Fibroblast of skin of left biceps (primary cell): ENCODE measurements at places on chromosomes 1 and 21.
A peak's percentile ranks its signal among the peaks of the same experiment; 100 is the strongest.

DNA sequence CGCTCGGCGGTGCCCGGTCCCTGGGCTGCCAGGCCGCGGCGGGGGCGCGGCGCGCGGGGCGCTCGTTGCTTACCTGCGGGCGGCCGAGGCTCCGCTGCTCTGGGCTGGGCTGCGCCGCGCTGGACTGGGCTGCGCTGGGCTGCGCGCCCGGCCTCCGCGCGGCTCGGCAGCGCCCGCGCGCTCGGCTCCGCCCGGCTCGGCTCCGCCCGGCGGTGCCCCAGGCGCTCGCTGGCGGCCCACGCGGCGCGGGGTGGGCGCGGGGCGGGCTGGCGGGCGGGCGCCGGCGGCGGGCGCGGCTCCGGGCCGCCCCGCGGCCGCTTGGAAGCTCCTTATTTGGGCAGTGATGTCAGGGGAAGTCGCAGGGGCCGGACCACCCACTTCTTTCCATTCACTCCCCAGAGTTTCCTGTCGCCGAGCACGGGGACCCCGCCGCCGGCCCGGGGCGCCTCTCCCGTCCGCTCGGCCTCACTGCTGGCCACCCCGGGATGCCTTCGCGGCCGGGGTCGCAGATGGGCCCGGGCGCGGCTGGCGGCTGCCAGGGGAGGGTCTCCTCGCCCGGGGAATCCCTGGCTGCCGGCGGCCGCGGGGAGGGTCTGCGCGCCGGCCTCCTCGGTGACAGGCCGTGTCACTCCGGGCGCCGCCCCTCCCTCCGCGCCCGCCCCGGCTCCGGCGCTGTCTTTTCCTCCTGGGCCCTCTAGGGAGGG, 177.7 kb upstream of the EDN2 start:
- DNase-seq = peak; percentile 59

GRCh38 chr1:38466487-38466886, 393.1 kb downstream of the RRAGC start:
- DNase-seq = no peak

DNA sequence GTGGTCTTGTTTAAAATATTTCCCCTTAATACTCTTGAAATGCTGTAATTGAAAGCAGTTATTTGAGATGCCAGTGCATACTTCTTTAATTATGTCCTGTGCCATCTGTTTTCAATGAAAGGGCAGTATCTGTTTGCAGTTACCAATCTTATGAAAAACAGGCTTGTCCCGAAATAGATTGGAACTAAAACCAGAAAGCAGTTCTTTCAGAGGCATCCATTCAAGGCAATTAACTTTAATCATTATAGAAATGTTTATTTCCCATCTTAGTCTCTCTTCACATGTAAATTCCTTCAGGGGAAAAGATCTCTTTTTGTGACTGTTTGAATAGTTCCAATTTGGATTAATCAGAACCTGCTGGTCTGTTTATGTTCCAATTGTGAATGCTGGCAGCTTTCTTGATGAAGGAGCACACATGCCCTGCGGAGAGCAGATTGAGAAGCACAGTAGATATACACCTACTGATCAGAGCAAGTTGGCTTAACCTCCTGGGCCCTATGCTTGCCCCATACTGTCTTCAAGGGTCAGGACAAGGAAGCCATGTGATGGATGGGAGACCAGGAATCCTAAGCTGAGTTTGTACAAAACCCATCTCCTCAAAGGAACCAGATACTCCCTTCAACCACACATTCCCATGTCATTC, 41.6 kb upstream of the MROH9 start:
- peak; percentile 49 for DNase-seq

- no peak for DNase-seq
Measured at GRCh38 chr21:35178827-35179226, 129.7 kb upstream of the RUNX1 start.

DNA sequence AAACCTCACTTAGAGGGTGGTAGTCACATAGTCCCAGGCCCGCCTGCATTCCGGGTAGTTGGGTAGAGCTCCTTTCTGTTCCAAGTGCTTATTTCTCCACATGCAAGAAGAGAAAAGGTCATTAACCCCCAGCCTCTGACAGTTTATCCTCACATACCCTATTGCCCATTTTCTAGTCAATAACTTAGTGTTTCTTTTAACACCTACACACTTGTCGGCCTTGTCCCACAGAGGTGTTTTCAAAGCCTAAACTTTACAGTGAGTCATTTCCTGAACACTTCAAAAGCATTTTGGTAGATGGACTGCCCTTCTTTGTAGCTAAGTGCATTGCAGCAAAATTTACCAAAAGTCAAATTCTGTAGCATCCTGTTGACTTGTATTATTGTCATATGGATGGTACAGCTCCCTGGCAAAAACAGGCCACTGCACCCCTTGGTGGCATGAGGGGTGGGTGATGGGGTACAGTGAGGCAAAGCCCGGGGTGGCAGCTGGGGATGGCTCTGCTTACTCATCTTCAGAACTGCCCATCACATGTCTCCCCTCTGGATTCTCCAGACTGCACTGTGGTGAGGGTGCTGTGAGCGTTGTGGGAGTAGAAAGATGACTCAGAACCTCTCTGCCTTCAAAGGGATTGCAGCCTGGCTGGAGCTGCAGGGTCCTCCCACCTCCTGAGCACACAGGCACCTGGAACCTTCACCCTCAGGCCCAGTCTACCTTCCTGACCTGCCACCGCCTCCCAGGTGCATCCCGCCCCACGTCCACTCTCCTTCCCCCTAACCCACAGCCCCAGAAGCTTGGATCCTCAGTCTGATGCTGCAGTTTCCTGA, 45.8 kb upstream of the DMRTB1 start:
- DNase-seq = peak; percentile 10

DNA sequence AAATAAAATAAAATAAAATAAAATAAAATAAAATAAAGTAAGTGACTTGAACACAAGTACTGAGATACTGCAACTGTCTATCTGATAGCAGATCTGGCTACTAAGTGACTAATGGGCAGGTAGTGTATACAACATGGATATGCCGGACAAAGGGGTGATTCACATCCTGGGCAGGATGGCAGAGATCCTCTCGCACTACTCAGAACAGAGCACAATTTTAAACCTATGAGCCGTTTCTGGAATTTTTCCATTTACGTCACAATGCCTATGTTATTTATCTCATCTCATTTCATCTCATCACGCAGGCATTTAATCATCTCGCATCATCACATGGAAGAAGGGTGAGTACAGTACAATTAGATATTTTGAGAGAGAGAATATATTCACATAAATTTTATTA, 233.3 kb upstream of the COA6 start:
- no peak for DNase-seq

DNA sequence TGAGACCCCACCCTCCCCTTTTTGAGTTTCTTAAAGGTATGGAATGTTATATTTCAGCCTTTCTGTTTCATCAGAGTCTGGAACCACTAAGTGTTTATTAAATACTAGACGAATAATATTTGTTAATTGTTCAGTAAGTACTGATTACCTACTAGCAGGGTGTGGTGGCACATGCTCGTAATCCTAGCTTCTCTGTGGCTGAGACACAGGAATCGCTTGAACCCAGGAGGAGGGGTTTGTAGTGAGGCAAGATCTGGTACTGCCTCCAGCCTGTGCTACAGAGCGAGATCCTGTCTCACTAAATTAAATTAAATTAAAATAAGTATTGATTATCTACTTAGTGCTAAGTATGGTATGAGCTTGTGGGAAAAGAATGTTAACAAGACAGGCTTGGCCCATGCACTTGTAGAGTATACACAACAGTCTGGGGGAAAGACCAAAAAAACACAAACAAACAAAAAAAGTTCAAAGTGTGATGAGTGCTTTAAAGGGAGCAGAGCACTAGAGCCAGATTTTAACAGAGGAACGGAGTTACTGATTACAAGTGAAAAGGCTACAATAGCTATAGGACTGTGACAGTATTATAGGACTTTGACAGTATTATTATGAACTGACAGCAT, 2.4 kb downstream of the CEPT1 start:
- DNase-seq = no peak

DNA sequence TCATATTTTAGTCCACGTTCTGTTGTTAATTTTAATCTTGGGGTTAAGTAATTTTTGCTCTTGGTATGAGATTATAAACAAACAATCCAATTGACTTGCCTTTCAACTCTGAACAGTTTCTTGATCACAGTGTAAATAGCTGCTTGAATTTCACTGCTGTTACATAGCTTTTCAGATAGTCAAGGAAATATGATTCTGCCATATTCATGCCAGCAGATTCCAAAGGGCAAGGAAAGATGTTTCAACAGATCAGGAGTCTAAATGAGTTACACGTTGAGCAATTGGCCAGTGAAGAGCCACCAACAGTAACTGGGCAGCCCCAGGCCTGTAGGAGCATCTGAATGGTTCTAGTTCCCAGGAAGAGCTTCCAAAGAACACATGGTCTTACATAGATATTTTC, 93.6 kb downstream of the LEPR start:
- DNase-seq = no peak

- DNase-seq = no peak
Measured at GRCh38 chr1:183432548-183432875, 14.3 kb upstream of the NMNAT2 start.

DNA sequence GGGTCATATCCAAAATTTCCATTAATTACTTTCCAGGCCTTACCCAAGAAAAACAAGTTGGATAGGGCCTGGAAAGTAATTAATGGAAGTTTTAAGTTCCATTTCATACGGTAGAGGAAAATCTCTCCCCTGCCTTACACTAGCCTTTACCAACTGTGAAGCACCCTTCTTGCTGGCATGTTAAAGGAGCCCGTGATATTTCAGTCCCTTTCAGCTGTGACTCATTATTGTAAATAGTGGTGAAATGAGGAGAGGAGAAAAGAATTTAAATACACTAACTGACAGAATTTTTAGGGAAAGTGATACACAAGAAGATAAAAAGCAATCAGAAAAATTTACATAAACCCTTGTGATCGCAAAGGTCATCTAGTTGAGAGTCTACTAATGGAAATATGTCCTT, 20.3 kb upstream of the KAZN start:
- no peak for DNase-seq

GRCh38 chr1:84427250-84428188, 29.2 kb downstream of the DNASE2B start:
- DNase-seq = no peak

GRCh38 chr21:39637971-39638240, 25.2 kb downstream of the B3GALT5 start:
- no peak for DNase-seq

- DNase-seq = no peak
Measured at GRCh38 chr21:32101277-32101676, 177.6 kb downstream of the MIS18A start.

- DNase-seq = no peak
Measured at GRCh38 chr1:216207154-216207553, 216.1 kb downstream of the USH2A start.

- DNase-seq = no peak
Measured at GRCh38 chr1:23592209-23592892, 33.0 kb upstream of the ID3 start.

- DNase-seq = no peak
Measured at GRCh38 chr21:27365394-27365793, 398.5 kb upstream of the ADAMTS5 start.

DNA sequence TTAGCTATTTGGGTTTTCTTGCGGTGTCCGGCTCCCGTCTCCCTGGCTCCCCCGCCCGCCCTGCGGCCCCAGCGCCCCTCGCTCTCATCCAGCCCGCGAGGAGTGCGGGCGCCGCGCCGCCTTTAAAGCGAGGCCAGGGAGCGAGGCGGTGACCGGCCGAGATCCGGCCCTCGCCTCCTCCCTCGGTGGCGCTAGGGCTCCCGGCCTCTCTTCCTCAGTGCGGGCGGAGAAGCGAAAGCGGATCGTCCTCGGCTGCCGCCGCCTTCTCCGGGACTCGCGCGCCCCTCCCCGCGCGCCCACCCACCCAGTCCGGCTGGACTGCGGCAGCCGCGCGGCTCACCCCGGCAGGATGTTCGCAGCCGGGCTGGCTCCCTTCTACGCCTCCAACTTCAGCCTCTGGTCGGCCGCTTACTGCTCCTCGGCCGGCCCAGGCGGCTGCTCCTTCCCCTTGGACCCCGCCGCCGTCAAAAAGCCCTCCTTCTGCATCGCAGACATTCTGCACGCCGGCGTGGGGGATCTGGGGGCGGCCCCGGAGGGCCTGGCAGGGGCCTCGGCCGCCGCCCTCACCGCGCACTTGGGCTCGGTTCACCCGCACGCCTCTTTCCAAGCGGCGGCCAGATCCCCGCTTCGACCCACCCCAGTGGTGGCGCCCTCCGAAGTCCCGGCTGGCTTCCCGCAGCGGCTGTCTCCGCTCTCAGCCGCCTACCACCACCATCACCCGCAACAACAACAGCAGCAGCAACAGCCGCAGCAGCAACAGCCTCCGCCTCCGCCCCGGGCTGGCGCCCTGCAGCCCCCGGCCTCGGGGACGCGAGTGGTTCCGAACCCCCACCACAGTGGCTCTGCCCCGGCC, 492 bp downstream of the HLX start:
- no peak for DNase-seq

- DNase-seq = no peak
Measured at GRCh38 chr1:164767752-164768402, 208.9 kb downstream of the PBX1 start.

- no peak for DNase-seq
Measured at GRCh38 chr1:24118410-24119242, 6.7 kb upstream of the MYOM3 start.

DNA sequence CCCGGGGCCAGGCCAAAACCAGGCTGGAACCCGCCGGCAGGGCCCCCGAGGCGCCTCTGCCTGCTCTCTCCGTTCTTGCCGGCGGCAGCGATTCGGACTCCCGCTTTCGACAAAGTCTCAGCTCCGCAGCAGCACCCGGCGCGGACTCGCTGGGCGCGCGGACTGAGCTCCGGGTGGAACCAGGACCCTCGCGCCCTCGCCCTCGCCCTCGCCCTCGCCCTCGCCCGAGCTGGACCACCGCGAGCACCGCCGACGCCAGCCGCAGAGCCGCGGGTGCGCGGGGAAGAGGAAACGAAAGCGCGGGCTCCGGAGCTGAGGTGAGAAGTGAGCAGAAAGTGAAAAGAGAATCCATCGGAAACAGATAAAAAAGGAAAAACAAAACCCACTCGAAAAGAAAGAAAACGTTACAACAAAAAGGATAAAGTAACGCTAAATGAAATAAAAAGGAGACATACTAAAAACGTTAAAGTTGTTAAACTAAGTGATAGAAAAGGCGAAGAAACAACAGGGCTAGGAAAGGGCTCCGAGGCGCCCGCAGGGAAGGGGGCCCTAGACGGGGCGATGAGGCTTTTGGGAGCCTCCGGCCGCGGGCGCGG, 64.9 kb downstream of the MEF2D start:
- DNase-seq = no peak

DNA sequence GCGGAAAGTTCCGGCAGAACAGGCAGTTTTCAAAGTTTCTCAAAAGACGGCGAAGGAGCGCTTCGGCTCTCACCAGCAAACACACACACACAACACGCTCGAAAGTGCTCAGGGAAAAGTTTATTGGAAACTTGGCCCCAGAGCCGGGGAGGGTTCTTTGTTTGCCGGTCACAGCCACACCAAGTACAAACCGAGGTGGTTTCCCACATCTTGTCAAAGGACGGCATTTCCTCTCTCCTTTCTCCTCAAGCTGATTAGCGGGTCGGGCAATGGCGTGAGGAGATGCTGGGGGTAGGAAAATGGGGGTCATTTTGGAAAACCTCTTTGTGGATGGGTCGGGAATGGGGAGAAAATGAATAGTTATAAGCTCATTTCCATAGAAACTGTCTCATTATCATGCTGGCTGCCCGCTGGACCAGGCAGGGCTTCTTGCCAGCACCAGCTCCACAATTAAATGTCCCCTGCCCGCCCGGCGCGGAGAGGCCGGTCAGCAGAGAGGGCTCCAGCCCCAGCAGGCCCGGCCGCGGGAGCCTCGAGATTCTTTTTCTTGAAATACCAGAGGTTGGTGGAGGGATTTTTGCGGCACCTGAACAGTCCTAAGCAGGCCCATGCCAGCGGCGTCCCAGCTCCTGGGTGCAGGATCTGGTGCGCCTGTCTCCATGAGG, 92.3 kb downstream of the PRDM16 start:
- no peak for DNase-seq
